ENCODE measurements at places on chromosomes 6 and 20.

DNA sequence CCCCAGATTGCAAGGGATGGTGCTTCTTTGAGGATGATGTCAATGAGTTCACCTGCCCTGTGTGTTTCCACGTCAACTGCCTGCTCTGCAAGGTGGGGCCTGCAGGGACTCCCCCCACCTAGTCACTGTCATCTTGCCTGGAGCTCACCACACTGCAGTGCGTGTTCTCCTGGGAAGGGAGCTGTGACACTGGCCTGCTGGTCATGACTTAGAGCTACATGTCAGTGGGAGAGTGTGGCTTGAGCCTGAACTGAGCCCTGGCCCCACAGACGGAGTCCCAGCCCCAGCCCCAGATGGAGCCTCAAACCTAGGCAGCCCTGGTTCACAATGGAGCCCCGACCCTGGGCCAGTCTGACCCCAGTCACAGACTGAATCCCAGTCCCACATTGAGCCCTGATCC, 19.3 kb downstream of the RBCK1 start:
- DNase-seq: no peak

DNA sequence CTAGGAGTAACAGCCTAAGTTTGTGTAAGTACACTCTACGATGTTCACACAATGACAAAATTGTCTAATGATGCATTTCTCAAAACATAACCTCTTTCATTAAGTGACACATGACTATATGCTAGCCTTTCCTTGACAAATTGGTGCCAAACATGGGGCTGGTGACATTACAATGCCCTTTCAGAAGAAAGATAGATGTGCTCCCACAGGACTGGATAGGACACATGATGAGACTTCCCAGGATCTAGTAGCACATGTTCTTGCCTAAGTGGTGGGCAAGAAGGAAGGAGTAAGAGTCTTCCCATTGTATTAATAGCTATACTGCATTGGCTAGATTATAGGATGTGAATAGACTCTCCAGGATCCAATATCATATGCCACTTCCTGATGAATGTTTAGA, 21.5 kb downstream of the ZKSCAN3 start:
- DNase-seq: no peak

DNA sequence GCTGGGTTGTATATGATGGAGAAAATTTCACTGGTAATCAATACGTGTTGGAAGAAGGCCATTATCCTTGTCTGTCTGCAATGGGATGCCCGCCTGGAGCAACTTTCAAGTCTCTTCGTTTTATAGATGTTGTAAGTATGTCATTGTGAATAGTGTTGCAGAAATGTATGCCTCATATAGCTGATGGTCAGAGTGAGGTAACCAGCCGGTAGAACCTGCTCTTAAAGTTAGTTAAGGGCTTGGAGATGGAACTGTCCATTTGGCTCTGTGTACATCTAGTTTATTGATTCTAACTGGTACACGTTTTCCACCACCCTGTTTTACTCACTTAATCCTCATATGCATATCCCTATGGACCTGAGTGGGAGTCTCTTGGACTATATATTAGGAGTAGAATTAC, 73.5 kb downstream of the RTN4IP1 start:
- DNase-seq: no peak

DNA sequence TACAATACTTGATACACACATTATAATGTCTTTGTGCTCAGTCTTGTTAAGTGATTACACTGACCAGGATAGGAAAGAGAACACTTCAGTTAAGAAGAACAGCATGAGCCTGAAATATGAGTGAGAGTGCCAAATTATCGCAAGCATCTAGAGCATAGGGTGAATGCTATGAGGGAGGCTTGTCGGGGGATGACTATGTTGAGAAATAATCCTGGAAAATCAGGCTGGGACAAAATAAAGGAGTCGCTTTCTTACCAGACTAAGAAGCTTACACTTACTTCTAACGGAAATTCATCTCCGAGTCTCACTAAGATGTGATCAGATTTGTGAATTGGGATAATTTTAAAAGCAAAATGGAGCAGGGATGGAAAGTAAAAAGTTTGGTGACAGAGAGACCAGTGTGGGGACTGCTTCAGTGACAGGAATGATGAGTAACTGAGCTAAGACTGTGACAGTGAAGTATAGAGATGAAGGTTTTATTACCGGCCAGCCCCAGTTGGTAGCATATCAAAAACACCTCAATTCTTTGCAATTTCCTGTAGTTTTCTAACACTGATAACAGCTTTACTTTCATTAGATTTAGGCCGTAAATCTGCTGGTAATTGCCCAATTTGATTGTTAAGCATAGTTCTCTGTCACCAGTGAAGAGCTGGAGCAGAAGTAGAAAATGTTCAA, 48.4 kb upstream of the DEFB112 start:
- DNase-seq: no peak

DNA sequence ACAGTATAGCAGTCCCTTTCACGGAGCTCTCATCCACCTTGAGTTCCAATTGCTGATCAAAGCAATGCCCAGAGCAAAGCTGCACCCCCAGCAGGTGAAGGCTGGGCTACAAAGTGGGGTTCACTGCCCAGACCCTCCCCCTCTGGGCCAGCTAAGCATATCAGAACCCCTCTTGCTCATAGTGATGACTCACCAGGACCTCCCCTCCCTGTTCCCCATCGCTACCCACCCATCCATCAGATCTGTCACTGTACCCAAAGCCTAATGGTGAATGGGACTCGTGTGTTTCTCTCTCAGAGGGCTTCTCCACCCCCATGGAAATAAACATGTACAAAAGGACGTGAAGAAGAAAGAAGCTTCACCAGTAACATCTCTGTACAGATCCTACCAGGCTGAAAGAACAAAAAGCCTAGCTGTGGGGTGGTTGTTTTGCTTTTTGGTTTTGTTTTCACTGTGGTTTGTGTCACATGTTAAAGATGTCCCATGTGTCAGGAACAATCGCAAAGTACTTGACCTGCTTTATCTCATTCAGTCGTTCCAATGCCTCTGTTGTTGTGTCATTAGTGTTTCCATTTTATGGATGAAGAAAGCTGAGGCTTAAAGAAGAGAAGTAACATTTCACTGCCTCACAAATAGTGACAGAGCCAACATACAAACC, 518.5 kb downstream of the CD83 start:
- DNase-seq: no peak

DNA sequence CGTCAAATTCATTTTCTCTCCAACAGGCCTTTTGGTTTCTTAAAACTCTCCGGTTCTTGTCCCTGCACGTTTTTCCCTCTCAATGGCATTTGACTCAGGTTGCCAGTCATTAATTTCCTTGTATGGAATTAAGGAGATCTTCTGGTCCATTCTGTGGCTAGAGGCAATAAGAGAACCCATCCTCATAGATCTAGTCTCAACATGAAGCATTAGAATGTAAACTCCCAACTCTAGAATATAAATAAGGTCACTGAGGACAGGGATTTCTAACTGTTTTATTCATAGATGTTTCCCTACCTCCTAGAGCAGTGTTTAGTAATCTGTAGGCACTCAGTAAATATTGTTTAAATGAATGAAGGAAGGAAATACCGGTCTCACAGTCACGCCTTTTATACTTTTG, 185.2 kb upstream of the FLRT3 start:
- DNase-seq: no peak

DNA sequence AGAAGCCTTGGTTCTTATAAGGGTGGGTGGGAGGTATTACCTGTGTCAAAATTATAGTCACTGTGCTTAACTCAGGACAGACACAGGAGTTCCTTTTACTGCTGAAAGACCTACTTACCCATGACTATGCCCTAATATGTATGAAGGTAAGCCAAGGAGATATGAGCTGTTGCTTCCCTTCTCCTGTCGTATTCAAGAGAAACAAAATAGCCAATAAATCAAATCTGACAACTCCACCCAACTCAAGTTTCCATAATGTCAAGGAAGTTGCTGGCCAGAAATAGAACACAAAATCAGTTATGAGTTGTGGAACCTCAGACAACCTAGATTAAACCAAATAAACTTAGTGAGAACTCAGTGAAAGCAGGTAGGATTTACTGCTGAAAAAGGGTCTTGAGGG, 25.1 kb downstream of the ZNF133 start:
- DNase-seq: no peak

DNA sequence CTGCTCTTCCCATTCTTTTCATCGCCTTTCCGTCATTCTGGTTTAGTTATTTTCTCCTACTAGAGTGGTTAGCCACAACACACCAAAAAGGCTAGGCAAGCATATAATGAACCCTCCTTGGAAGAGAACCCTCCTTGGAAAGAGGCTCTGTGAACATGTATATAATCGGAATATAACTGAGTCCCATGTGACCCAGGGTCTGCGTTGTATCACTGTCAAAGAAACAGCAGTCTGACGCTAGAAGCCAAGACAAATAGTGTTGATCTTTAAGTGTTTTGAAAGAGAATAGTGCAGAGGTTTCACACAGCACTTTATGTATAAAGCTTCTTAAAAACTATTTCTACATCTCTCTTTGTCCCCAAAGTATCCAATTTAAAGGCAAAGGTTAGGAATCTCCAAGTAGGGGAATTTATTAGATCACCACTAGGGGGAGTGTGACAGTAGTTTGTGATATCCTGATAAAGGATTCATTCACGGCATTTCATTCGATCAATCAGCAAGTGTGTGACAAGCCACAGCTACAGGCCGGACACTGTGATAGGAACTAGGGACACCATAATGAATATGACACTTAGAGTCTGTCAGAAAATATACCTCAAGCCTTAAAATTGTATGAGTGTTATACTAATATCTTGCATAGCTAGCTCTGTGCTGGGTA, 395.3 kb downstream of the CD109 start:
- DNase-seq: no peak

GRCh38 chr20:13180986-13181889, 39.8 kb upstream of the ISM1 start:
- DNase-seq: no peak

GRCh38 chr6:100617633-100618350, 153.1 kb upstream of the SIM1 start:
- DNase-seq: peak; percentile 87

GRCh38 chr6:105791179-105791578, 295.0 kb upstream of the PRDM1 start:
- no peak for DNase-seq

DNA sequence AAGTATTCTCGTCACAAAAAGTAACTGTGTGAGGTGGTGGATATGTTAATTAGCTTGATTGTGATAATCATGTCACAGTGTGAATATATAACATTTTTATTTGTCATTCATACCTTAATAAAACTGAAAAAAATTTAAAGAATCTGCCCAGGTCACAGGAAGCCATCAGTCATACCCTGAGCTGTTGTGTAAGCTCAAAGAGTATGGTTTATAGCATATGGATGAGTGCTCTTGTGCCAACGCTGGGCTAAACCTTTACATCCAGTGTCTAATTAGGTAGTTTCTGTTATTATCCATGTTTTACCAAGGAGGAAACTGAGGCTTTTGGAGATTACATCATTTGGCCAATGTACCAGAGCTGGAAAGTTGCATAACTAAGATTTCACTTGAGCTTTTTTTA, 11.4 kb downstream of the PKIG start:
- peak; percentile 68 for DNase-seq

GRCh38 chr6:19297880-19298279, 539.3 kb upstream of the ID4 start:
- DNase-seq: no peak

- DNase-seq: peak; percentile 81
Observed at GRCh38 chr6:72580281-72580940, 41.5 kb upstream of the KCNQ5 start.

DNA sequence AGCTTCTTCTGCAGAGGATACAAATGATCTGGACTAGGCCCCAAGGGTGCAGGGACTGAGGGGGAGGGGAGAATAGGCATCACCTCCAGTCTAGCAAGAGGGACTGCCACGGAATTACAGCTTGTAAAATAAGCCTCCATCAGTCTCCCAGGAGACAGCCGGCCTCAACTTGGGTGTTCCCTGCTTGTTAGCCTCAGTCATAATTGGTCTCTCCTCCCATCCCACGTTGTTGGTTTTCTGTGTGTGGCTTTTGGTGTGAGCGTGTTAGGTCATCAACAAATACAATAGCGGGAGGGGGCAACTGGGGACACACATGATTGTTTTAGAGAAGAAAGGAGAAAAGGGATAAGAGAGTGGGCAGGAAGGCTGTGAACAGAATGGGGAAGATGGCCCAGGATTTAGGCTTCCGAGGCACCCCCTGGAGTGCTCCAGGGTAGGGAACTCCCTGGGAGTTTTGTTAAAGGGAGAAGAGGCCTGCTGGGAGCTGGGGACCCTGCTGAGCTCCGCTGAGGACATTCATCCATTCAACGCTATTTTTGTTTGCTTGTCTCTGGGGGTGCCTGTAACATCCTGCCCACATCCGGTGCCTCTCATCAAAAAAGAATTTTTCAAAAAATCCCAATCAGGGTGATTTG, 9.2 kb downstream of the FOXA2 start:
- DNase-seq: no peak

DNA sequence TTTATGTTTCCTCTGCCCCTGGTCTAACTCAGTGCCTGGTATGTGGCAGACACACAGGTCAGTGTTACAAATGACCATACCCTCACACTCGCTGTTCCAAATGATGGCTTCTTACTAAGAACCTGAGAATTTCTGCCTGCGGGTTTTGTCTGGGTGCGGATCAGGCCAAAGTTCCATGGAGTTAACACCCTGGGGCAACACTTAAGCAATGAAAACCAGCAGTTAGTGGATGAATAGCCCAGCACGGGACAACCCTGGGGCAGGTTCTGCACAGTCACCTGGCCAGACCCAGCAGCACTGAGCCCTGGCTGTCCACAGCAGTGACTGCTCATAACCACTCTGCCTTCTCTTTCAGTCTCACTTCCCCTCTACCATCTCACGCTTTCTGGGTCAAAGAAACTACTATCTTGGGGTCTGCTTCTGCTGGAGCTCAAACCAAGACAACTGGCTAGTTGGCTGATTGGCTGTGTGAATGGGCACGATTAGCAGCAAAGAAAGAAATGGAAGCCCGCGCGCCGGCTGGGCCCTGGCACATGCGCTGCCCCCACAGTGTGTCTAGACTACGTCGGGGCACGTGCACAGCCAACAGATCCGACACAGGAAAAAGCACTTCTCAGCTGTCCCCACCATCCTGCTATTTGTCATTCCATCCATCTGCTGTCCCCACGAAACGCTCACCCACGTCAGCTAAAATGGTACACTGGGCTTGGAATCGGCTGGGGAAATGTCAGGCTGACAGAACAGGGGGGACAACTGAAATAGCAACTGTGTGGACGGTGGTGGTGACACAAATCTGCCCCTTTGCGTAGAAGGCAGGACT, 36.6 kb downstream of the MGME1 start:
- DNase-seq: peak; percentile 85

DNA sequence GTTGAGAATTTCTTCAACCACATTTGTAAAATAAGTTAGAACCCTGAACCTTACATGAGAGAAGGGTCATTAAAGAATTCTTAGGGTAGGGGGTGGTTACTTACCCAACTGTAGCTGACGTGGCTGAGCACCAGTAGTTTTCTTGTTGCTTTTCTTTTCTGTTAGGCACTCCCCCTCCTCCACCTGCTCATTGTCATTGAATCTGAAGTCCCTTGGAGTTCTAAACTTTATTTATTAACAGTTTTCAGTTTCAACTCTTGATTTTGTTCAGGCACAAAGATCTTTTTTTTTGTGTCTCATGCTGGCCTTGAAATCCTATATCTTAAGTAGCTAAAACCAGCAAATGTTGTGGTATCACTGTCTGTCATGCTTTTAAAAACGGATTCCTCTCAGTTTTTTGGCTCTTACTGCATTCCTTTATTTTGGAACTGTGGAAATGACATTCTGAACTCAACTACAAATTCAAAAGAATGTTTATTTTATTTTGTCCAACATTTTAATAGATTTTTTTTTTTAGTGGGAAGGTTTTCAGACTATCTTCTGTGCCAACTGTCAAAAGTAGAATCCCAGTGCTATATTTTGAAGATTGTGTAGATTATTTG, 465.2 kb downstream of the PHF3 start:
- no peak for DNase-seq

- DNase-seq: no peak
Observed at GRCh38 chr6:110699780-110700179, 115.5 kb downstream of the CDK19 start.

Data from MV-4-11 (cell line).